ENCODE measurements at places on chromosomes 12 and 14.

GRCh38 chr12:910416-910815, 39.1 kb downstream of the RAD52 start:
- no peak for DNase-seq

GRCh38 chr14:45112896-45113781, 21.1 kb downstream of the FKBP3 start:
- no peak for DNase-seq

- no peak for DNase-seq
Measured at GRCh38 chr12:27502021-27502435, 22.0 kb upstream of the PPFIBP1 start.

GRCh38 chr12:77724367-77724957, 106.2 kb upstream of the NAV3 start:
- DNase-seq = no peak

- no peak for DNase-seq
Measured at GRCh38 chr14:95150910-95151309, 6.4 kb downstream of the DICER1 start.

DNA sequence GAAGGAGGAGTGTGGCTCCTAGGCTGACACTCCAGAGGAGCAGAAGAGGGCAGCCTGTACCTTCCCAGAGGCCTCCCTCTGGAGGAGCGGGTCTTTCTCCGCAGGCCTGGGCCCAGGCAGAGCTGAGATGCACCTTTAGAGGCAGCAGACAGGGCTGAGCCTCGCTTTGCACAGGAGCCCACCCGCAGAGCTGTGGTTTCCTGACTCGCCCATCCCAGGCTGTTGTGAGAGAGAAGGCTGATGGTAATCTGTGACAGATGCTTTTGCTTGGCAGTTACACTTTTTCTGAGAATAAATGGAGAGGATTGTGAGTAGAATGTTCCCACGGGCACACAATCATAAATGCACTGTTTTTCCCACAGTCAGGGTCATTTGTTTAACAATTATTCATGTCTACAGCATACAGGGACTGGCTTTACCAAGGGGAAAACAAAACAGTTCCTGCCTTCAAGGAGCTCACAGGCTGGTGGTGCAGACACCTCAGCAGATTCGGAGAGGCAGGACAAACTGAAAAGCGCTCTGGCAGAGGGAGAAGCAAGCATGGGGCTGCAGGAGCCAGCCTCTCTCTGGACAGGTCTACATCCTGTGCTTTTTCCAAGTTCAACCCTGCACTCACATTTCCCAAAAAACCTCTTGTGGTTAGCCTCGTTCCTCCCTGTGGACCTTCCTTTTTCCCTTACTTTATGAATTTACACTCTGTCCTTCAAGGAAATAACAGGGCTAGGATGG, 13.9 kb downstream of the EVL start:
- no peak for DNase-seq

DNA sequence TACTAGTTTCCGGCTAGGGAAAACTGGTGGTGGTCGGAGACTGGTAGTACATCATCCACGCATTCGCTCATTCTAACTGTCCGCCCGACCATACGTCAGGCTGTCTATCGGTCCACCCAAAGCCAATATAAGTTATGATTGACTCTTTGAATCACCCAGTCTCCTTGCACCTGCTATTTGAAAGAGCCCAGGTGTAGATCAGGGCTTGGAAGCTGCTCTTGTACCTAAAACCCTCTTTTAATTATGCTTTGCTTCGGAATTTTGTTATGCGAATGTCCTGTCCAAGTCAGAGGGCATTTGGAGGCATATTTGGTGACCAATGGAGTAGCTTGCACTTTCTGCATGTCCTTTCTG, 5.7 kb upstream of the NKX2-1 start:
- no peak for DNase-seq

DNA sequence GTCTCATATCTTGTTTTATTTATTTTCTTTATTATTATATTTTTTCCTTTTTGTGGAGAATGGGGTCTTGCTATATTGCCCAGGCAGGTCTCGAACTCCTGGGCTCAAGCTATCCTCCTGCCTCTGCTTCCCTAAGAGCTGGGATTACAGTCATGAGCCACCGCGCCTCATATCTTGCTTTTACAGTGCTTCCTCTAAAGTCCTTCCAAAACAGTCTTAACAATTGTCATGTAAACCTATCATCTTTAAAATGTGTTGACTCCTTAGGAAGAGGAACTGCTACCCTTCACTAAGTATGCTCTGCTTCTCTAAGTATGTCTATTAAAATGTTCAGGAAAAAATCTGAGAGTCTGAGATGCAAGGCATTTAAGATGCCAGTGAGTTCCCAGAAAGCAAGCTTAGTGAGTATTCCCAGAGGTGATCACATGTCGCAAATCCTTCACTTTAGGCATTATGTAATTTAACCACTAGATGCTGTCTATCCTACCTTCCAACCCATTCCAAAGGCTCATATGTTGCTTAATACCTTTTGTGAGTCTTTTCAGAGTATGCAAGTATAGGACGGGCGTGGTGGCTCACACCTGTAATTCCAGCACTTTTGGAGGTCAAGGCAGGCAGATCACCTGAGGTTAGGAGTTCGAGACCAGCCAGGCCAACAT, 19.7 kb upstream of the FOXJ2 start:
- no peak for DNase-seq

DNA sequence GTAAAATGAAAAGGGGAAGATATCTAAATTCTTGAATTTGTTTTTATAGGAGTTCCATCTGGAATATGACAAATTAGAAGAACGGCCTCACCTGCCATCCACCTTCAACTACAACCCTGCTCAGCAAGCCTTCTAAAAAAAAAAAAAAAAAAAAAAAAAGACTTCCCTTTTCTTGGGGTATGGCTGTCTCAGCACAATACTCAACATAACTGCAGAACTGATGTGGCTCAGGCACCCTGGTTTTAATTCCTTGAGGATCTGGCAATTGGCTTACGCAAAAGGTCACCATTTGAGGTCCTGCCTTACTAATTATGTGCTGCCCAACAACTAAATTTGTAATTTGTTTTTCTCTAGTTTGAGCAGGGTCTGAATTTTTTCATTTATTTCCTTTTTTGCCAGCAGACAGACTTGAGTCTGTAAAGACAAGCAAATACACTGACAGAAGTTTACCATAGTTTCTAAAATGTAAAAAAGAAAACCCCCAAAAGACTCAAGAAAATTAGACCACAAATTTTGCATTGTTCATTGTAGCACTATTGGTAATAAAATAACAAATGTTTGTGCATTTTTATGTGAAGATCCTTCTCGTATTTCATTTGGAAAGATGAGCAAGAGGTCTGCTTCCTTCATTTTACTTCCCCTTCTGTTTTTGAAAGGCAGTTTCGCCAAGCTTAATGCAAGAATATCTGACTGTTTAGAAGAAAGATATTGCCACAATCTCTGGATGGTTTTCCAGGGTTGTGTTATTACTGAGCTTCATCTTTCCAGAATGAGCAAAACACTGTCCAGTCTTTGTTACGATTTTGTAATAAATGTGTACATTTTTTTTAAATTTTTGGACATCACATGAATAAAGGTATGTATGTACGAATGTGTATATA, 12.1 kb upstream of the KCNMB4 start:
- DNase-seq = no peak

DNA sequence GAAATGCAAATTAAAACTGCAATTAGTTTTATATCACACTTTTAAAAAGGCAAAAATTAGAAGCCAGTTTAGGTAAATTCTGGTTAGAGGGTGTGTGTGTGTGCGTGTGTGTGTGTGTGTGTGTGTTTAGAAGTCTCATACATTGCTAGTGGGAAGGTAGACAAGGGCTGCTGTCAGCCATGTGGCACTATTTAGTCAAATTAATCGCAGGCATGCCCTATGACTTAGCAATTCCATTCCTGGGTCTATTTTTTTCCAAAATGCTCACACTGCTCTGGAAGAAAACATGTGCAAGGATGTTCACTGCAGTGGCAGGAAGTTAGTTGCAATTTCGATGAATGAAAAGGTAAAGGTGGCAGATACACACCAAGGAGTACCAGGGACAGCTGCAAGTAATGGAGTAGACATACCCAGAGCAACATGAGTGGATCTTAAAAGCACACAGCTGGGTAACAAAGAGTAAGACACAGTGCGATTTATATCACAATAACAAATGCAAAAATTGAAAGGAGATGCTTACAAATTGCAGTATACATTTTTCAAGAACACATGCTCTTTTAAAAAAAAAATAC, 11.6 kb downstream of the CAPZA3 start:
- no peak for DNase-seq

GRCh38 chr14:49999826-50000379, 107.0 kb downstream of the ARF6 start:
- DNase-seq = no peak

DNA sequence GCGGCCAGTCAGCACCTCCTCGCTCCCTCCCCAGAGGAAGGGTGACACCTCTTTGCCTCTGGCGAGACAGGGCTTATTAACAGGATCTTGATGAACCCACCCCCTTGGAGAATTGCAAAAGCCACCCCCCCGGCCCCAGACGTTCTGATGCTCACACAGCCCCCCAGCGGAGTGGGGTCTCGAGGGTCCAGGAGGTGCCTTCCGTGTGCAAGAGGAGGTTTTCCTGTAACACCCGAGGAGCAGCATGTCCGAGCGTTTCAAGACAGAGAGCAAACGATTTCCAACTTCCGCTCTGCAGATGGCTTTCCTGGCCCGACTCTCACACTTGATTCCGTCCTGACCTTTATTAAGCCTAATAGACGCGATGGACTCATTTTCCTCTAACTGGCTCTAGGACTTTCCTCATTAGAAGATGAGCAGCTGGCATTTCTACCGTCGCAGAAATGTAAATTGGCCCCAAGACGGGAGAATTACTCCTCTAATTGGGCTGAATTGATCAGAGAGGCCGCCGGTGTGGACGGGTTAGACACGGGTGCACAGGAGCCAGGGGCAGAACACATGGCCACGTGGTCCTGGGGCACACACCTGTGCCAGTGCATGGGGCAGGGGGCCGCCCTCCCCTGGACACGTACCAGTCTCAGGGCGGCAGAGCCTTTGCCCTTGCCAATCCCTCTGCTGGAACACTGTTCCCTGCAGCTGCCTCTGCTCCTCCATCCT, 84.4 kb downstream of the NOC4L start:
- DNase-seq = no peak

- DNase-seq = no peak
Measured at GRCh38 chr14:22630486-22630885, 13.7 kb downstream of the OR6J1 start.
